Naive B cell (primary cell): ENCODE measurements at places on chromosomes 4 and X. TPM values are rescaled to one million over a fixed set of nuclear protein-coding genes. Genes with fewer than 3 reads are reported as not detected.

DNA sequence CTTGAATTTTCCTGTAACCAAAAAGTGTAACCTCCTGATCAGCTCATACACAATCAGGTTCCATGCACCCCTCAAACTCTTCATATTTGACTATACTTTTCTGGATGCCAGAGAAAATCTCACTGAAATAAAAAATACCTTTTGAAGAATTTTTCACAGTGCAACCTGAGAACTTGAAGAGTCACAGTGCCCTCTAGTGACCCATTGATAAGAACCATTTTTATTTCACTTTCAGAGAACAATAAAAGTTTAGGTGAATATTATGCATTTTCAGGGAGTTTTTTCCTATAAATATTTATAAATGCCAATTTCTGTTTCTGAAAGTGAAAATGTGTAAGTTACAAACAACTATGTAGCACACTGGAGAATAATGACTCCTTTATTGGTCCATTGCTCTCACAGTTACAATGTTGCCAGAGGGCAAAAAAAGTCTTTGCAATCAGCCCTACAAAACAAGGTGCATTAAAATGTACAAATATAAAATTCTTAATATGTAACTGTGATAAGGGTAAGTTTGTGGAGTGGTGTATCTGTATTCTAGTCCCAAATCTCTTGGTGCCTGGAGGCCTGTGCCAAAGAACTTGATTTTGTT lies 153.6 kb upstream of the INTU start:
- DNase-seq = no peak

Gene HS3ST1
- 18.5 TPM for polyA plus RNA-seq

DNA sequence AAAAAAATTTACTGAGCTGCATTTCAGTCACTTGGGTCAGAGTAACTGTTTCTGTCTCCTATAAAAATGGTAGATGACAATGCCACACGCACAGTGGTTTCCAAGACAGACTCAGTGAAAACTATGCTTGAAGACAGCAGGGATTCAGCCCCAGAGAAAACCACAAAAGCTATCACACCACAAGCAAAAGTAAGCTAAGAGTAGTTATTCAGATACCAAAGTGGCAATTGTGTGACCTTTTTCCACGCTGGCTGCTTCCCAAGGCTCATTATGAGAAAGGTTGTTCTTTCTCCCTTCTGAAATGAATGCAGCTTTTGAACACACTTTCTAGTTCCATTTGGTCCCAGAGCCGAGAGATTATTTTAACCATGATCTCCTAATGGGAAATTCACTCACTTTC lies 46.4 kb upstream of the GPM6B start:
- DNase-seq = no peak

DNA sequence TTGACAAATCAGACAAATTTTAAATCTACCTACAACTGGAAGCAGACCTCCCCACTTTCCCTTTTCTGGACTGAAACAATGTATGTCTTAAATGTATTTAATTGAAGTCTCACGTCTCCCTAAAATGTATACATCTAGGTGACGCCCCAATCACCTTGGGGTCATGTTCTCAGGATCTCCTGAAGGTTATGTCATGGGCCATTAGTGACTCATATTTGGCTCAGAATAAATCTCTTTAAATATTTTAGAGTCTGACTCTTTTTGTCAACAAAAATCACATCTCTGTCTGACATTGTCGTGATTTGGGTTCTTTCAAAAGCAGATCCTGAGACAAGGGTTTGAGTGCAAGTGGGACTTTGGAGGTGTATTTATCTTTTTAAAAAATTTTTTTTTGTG lies 26.2 kb upstream of the BOD1L1 start:
- no peak for DNase-seq

Gene MAGEA2
- polyA plus RNA-seq = not detected

DNA sequence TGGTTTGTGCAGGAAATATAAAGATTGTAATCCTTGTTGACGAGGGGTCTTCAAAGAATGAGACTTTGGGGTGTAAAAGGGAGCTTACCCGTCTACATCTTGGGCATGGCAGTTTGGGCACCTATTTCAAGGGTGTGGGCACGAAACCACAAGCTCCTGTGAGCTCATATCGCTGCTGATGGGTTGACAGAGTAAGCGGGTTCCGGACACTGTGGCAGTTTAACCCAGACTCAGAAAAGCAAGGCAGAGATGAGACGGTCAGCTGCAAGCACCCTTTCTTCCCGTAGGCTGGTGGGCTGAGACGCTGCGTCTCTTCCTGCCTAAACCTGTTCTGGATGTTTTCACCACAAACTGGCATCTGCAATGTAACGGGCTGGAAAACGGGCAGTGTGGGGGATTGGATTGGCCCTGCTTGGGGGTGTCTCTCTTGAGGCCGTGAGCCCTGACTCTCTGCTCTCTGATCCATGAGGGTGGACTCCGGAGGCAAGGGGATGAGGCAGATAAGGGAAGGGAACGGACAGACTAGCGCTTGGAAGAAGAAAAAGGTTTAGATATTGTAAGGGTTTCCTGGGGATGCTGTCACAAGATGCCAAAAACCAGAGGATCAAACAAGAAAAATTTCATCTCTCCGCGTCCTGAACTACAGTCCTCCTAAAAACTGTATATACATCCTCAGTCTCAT lies 237.5 kb downstream of the SHOX start:
- no peak for DNase-seq

Gene PTPN13
- not detected for polyA plus RNA-seq

DNA sequence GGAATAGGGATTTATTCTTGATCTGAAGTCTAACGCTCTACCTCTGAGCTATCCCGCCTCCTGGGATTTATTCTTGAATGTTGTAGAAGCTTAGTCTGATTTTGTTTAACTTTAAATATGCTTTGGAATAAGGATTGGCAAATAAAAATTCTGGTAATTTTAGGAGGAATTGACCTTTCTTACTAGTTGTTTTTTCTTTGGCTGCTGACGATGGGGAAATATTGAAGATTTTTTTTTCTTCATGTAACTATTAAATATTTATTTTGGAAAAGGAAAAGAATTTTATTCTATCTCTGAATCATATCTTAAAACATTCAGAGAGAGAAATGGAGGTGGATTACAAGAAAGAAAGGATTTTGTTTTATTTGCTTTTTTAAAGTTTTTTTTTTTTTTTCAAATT lies 122.9 kb downstream of the PDLIM5 start:
- DNase-seq = no peak

Gene TMPRSS11F
- polyA plus RNA-seq = not detected

DNA sequence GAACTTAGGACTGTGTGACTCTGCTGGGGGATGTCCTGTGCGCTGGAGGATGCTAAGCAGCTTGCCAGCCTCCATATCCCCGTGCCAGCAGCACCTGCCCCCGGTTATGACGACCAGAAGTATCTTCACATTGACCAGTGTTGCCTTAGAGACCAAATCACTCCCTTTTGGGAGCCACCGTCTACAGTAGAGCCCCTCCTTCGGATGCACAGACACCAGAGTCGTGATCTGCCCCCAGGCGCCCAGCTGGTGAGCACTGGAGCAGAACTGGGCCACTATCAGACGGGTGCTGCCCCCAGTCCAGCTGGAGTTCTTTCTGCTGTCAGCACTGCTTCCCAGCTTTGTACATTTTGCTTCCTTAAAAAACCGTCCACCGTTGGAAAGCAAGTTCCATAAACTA lies 30.0 kb upstream of the TADA2B start:
- DNase-seq = peak; percentile 23

Gene FATE1
- polyA plus RNA-seq = not detected
